Fibroblast of the aortic adventitia (primary cell): ENCODE measurements at places on chromosomes 7 and 10.

DNA sequence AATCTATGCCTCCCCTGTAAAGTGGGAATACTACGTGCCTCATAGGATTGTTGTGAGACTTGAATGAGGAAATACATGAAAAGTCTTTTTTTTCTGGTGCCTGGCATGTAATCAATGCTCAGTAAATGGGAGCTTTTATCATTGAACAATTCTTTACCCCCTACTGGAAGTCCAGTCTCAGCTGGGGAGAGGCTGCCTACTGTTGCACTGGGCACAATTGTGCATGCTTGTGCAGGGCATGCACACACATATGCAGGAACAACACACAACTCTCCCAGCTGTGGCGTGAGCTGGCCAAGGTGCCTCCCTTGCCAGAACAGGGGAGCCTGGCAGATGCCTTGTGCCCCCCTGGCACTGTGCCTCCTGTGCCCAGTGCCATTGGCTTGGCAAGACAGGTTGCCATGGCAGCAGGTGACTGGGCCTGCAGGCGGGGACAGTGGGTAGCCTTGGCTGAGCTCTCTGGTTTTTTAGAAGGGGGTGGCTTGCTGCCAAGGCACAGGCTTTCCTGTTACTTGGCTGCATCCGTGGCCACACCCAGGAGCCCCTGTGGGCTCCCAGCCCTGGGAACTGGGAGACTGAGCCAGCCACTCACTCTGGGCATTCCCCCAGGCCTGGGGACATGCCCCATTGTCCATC, 16.1 kb upstream of the PALD1 start:
- DNase-seq = peak; percentile 58

DNA sequence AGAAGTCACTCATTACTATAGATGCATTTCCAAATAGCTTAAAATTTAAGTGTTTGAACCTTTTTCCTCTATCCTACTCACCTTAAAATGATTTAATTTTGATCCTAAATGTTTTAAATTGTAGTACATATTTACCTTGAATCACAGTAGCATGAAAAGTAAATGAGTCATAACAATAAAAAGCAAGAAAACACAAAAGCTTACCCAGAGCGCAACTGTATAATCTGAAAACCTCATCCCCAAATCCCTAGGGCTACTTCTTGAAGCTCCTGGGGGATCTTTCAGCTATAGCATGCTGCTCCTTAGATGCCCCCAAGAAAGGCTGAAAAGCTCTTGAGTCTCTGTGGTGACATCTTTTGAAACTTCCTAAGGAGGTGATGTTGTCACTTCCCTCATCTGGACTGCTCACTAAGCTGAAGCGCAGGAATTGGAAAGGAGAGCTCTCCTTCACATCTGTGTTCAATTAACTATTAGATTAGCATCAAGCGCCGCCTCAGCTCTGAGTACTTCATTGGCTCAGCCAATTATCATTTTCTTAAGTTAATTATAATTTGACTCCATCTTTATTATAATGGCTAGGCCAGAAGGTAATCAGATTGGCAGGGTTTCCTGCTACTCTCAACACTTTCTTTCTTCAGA, 60.2 kb downstream of the SEMA3E start:
- DNase-seq = no peak

GRCh38 chr7:30304177-30304884, 19.9 kb downstream of the ZNRF2 start:
- DNase-seq = no peak

DNA sequence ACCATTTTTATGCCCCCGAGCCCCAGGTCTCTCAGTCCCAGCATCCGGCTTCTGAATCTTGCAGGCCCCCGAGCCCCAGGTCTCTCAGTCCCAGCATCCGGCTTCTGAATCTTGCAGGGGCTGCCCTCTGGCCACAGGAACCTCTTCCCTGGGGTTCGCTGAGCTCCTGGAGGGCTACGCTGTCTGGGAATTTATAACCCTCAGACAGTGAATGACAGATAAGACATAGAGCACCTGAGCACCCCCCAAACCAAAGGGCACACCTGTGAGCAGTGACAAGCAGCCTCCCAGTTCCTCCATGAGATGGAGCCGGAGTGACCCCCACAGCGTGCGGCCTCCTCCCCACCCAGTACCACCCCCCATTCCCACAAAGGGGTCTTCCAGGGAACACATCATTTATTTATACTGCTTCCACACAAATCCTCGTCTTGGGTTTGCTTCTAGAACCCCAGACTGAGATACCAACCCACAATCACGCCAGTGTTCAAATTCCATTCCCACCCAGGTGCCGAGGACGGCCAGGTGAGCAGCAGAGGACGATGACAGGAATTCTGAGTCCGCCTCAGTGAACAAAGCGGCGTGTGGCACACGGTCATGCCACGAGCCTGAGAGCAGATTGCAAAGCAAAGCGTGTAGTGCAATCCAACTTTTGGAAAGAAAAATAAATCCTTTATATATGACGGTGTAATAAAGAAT, 57.7 kb upstream of the FAM20C start:
- DNase-seq = no peak

GRCh38 chr7:152132812-152133211, 107.3 kb downstream of the GALNT11 start:
- DNase-seq = no peak

- DNase-seq = no peak
Measured at GRCh38 chr10:44589181-44589943, 204.5 kb upstream of the CXCL12 start.

- DNase-seq = no peak
Measured at GRCh38 chr7:149214020-149214720, 18.8 kb downstream of the ZNF282 start.

- DNase-seq = no peak
Measured at GRCh38 chr7:99428972-99429566, 9.5 kb downstream of the PTCD1 start.

DNA sequence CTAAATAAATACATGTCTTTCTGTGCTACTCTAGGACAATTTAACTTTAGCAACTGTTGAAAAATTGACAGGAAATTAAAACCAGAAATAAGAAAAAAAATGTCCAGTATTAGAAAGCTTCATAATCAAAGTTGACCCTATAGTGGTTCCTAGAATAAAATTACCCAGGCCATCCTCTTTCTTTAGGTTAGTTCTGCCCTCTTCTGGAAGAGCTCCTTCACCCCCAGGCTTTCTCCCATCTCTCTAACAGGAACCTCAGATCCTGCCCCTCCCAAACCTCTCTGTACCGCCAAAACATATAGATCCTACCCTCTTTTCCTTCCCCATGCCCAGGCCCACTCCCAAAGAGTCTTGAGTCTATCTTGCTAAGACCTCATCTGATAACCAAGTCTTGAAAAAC, 159.4 kb upstream of the CDK1 start:
- DNase-seq = peak; percentile 7

DNA sequence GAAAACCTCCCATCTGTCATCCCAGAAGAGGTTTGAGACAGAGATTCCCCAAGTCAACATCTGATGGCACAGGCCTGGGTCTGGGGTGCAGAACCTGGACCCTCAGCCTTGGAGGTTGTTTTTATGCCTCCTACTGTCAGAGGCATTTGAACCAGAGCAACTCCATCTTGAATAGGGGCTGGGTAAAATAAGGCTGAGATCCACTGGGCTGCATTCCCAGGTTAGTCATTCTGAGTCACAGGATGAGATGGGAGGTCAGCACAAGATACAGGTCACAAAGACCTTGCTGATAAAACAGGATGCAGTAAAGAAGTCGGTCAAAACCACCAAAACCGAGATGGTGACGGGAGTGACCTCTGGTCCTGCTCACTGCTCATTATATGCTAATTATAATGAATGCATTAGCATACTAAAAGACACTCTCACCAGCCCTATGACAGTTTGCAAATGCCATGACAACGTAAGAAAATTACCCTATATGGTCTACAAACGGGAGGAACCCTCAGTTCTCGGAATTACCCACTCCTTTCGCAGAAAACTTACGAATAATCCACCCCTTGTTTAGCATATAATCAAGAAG, 92.0 kb downstream of the ITGA8 start:
- DNase-seq = no peak

DNA sequence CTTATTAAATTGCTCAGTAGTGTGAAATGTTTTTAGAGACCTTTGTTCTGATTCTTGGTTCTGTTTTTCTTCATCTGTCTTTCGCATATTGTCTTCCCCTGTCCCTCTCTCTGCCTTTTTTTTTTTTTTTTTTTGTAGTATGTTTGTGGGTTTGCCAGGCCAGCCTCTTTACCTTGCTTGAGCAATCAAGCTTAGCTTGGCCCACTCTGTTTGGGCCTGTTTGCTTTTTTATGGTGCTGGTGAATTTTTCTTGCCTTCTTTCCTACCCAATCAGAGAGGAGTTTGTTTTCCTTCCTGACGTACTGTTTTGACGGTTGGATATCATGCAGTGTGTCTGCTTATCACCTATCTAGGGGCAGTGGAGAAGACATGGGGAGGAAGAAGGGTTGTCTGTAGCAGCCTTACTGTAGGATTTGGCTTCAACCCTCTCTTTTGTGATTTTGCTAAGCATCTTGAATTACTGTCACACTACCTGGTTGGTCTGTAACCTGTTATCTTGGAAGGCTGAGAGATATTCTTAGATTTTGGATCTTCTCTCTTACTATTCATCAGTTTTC, 64.0 kb downstream of the BBS9 start:
- DNase-seq = no peak

- no peak for DNase-seq
Measured at GRCh38 chr7:111370002-111370401, 192.3 kb downstream of the IMMP2L start.

GRCh38 chr7:5703572-5704533, 77.6 kb downstream of the RNF216 start:
- DNase-seq = no peak

- no peak for DNase-seq
Measured at GRCh38 chr10:50439187-50439586, 184.6 kb downstream of the SGMS1 start.

DNA sequence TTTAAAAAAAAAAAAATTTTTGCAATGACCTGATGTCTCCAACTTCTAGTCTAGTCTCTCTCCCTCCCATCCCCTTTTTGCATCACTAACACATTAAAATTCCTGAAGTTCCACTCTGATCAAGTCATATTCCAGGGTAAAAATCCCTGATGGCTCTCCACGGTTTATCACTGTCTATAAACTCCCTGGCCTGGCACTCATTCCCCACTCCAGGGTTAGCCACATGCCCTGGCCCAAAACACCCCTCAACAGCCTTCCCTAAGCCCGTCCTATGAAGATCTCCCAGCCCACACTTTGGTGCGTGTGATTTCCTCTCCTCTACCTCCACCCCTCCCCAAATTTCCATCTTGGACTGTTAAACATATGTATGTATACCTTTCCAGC, 125.4 kb downstream of the JAZF1 start:
- peak; percentile 16 for DNase-seq

DNA sequence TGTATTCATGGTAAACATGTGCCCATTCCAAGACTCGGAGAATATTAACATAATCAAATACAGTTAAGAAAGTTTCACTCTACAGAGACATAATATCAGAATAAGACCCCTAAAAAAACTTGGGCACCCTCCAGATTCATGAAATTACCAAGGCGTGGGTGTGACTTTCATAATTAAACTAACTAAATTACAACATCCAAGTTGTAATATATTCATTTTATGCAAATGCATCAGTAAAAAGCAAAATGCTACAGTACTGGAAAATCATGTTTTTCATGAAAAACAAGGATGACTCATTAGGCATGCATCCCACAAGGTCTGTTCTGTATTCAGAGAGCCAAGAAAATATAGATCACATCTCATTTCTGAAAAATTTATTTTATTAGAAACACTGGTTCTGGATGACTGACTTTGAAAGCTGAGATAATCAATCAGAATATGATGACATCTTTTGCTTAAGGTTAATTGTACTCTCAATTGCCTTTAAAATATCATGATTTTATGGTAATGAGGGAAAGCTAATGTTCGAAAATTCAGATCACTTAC, 248.8 kb upstream of the SMIM30 start:
- DNase-seq = peak; percentile 2

DNA sequence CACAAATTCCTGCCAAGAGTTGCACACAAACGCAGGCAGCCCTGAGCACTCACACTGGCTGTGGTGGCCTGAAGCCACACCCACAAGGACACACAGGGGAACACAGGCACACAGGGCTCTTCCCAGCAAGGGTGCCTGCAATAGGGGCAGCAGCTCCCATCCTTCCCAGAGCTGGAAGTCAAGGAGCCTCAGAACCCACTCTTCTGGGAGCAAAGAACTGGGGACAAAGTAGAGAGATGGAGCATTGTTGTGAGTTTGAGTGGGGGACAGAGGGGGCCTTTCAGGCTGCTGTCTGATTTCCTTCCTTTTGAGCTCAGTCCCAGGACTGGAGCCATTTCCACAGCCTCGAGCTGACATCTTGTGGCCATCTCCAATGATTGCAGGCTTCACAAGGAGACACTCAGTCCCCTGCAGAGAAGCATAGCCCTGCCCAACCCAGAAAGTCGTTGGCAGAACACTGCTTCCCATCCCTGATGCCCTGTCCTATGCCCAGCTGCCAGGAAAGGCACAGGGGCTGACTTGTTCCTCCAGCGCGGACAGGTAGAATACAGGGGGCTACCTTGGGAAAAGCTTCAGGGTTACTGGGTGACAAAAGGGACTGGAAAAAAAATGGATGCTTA, 34.4 kb upstream of the SLF2 start:
- peak; percentile 80 for DNase-seq

DNA sequence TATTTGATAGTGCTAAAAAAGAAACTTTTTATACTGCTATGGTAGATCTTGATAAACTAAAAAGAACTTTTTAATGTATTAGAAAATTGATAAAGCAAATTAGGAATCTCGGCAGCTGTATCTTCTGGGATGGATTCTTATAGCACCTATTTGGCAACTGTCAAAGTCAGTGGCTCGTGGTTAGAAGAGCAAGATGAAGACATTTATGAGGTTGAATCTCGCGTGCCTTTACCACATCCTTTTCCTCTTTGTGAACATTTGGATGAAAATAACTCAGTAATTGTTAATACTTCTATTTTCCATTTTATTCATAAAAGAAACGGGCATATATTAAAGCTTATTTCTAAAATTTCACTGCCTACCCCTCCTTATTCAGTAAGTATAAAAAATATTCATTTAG, 76.2 kb downstream of the CYP51A1 start:
- DNase-seq = no peak

DNA sequence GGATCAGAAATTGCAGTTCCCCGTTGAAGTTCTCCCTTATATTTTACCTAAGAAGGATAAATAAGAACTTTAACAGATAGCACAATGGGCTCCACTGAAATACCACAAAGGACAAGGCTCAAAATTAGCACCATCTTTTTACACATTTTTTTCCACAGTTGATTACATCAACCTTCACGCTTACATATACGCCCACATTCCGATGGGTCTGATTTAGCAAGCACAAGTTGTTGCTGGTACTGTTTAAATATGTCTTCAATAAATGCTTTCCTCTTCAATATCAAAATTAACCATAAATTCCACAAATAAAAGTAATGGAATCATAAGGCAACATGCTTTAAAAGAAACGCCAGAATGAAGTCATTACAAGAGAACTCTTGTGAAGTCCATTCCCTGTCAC, 79.5 kb downstream of the NEBL start:
- DNase-seq = no peak

DNA sequence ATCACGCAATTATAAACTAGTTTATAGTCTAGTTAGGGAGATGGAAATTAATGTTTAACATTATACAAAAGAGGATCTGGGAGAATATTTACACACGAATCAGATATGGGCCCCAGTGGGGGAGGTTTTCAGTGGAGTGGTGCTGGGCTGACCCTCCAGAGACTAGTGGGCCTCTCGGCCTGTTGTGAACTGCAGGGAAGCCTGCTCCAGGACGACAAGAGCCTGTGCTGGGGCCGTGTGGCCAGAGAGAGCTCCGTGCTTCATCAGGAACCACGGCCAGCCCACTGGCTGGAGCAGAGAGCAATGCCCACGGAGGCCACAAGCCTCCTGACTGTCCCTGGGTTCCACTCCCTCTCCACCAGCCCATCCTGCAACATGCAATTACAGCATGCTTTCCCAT, 11.3 kb upstream of the ESYT2 start:
- DNase-seq = no peak

GRCh38 chr7:103686064-103686463, 240.1 kb upstream of the SLC26A5 start:
- DNase-seq = no peak
